ENCODE measurements at places on chromosomes 2 and 18.

GRCh38 chr2:75099521-75099922, 99.8 kb downstream of the TACR1 start:
- DNase-seq, result no peak

GRCh38 chr2:48287976-48288375, 242.0 kb upstream of the STON1 start:
- DNase-seq, result peak; percentile 93

- DNase-seq, result no peak
These were observed at the start of gene TET3 for GRCh38 chr2:73984203-73984921. TSS of gene TET3 (plus strand) at chr2:73984910. CDS start at chr2:73986404, 1,494 bp downstream.

DNA sequence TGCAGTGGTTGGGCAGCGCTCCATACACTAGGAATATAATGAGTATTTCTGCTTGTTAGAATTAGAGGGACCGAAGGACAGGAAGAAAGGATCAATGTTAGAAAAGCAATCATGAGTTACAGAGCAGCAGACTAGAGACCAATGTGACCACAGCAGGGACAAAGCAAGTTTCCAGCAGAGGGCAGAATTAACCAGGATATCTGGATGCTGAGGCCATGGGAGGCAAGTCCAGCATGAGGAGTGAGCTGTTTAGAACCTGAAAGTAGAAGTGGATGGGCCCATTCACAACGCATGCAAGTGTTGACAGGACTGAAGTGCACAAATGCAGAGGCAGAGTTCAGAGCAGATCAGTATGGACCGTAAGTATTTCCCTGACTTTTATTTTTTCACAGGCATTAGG, 910.4 kb upstream of the GYPC start:
- peak; percentile 39 for DNase-seq
